Stimulated activated CD4-positive, alpha-beta T cell treated with anti-CD3 and anti-CD28 coated beads, Interleukin-1b, Interleukin-23, amount 100 ng/mL, for 48 hours (primary cell): ENCODE measurements at places on chromosomes 4 and X.
A peak's percentile ranks its signal among the peaks of the same experiment; 100 is the strongest.

DNA sequence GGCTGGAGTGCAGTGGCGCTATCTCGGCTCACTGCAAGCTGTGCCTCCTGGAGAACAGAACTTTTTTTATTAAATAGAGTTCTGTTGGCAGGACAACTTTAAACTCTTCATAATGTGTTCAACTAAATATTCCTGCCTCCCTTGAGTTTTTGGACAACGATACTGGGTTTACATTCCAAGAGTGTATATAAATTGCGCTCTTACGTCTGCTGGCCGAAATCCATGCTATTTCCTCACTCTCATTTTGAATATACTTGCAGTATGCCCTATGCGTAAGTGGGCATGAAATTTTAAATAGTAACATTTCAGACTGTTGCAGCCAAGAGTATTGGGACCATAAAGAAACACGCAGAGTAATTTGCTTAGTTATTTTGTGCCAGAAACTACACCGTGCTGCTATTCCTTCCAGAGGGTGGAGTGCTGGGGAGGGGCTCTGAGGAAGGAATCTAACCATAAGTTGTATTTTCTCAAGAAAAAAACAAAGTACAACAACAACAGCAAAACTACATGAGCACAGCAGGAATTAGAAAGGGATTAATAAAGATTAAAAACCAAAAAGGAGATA is 480.0 kb downstream of the NLGN4X start:
- DNase-seq: no peak

DNA sequence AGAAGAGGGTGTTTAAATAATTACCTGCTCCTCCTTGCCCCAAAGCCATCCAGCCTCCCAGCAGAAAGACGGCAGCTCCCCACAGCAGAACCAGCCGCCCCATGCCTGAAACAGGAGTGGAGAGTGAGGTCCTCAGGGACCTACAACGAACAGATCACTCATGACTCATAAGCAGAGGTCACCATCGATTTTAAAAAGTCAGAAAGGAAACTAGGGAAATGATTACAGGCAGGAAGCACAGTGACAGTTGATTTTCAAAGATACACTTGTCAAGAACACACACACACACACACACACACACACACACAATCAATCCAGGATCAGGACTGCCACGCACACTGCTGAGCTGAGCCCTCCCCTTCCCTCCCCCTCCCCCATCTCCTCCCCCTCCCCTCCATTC is at the start of gene CRLF2:
Gene CRLF2 (minus strand): TSS at position 118 of the 400 bp plus-strand sequence. CDS start 15 bp downstream, at position 103.
- DNase-seq: peak; percentile 28

- no peak for DNase-seq
These were observed 15.8 kb upstream of the IL21 start for GRCh38 chr4:122636697-122637096.

DNA sequence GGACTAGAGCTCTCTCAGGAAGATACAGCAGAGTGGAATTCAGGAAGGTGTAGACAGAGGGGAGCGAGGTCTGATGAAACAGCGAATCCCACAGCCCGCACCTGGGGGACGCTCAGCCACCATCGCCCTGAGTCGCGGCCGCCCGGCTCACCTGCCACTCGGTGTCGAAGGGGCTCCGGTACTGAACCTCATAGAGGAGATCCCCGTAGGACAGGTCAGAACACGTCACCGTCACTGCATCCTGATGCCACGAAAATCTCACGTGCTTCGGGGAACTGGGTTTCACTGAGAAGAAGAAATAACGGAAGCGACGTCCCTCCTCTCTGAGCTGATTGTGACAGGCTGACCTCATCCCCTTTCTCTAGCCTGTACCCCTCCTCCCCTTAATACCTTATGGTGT is 10.2 kb downstream of the CRLF2 start:
- DNase-seq: no peak

- no peak for DNase-seq
These were observed 67.4 kb upstream of the SLC34A2 start for GRCh38 chr4:25588206-25588605.

DNA sequence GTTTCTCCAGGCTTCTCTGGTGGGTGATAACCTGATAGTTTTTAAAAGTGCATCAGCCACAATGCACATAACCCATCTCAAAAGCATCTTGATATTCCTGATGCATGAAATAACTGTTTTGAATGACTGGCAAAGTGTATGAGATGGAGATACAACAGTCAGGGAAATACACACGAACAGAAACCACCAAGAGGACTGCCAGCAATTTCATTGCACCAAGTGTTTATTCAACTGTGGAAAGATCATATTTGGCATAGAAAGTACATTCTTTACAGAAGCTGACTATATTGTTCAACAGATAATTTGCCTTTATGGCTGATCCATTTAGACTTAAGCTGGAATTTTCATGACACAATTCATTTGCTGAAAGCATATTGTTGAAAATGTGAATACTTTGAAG is 139.5 kb downstream of the SLIT2 start:
- DNase-seq: no peak

- no peak for DNase-seq
These were observed 597.9 kb downstream of the GBA3 start for GRCh38 chr4:23290656-23291055.

DNA sequence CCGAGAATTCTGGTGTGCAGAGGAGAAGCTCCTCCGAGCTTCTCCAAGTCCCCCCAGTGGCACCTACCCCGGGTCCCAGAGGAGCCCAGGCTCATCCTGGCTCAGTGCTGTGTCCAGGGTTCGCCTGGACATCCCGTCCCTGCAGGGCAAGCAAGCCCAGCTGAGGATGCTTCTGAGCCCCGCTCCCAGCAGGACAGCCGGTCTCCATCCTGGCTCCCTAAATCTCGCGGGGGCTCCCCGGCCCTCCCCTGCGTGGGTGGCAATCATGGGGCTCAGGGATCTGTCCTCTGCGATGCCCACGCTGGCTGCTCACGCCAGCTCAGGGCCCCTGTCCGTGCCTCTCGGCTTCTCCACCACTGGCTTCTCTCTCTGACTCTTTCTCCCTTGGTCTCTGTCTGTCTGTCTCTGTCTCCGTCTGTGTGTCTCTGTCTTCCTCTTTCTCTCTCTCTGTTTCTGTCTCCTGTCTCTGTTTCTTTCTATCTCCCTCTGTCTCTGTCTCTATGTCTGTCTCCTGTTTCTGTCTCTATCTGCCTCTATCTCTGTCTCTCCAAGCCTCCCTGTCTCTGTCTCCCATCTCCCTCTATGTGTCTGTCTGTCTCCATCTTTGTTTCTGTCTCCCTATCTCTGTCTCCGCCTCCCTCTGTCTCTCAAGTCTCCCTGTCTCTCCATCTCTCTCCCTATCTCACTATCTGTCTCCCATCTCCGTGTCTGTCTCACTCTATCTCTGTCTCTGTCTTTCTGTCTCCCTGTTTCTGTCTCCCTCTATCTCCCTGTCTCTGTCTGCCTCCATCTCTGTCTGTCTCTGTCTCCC is 27.8 kb upstream of the SLC25A6 start:
- DNase-seq: no peak

GRCh38 chrX:4655743-4656142 is 942.3 kb upstream of the PRKX start:
- DNase-seq: no peak

GRCh38 chrX:125444659-125445058 is 125.0 kb downstream of the TEX13C start:
- no peak for DNase-seq

GRCh38 chr4:24877868-24878635 is 34.8 kb downstream of the CCDC149 start:
- no peak for DNase-seq

DNA sequence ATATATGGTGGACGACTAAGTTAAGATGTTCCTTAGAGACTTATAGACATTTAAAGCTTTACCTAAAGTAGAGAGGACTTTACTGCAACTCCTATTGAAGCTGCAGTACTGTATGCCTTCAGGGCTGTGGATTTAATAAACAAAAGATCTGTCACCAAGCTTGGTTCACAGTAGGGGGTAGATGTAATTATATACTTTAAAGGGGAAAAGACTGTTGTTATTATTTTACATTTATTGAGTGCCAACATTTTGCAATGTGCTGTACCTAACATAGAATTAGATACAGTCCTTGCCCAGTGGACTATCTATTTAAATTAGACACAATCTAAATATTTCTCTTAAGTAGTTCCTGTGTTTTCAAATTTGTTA is 67.2 kb downstream of the SLIT2 start:
- DNase-seq: no peak

- no peak for DNase-seq
These were observed 66.8 kb upstream of the SH3RF1 start for GRCh38 chr4:169337510-169337909.

DNA sequence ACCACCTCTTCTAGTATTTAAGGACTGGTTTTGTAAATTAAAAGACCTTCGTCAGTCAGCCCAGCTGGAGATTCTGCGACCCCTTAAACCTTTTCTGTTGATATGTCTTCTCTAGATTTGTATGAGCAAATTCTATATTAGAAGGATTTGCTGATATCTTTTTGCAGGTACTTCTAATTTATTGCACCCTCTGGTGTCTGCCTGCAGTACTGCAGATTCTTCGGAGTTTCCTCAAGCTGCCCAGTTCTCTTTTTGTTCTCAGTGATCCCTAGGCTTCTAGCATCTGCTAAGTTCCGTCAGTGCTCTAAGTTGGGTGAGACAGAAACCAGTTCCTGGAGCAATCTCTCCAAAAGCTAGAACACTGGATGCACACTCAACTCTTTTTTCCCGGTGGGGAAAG is 545.2 kb downstream of the C4orf33 start:
- DNase-seq: peak; percentile 22

GRCh38 chrX:43003939-43004338 is 226.0 kb upstream of the PPP1R2C start:
- DNase-seq: no peak

GRCh38 chrX:137748827-137749226 is 182.9 kb downstream of the ZIC3 start:
- no peak for DNase-seq

DNA sequence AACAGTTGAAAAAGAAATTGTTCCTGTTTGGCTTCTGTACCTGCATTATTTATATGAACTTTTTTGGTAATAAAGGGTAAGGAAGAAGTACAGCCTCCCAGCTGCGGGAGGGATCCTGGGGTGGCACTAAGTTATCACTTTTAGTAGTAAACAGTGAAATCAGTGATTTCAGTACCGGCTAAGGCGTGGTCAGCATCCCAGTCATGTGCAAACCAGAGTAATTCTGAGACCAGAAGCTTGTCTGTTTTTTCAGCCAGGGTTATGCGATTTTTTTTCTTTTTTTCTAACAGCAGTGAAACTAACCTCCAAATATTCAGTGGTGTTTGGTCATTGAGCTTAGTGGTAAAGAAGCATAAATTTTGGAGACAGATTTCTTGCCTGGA is 3.3 kb downstream of the EGF start:
- peak; percentile 16 for DNase-seq

GRCh38 chr4:163415668-163416067 is 57.9 kb downstream of the TKTL2 start:
- DNase-seq: no peak

- DNase-seq: no peak
These were observed 29.5 kb downstream of the MAGEB17 start for GRCh38 chrX:16196829-16197228.

DNA sequence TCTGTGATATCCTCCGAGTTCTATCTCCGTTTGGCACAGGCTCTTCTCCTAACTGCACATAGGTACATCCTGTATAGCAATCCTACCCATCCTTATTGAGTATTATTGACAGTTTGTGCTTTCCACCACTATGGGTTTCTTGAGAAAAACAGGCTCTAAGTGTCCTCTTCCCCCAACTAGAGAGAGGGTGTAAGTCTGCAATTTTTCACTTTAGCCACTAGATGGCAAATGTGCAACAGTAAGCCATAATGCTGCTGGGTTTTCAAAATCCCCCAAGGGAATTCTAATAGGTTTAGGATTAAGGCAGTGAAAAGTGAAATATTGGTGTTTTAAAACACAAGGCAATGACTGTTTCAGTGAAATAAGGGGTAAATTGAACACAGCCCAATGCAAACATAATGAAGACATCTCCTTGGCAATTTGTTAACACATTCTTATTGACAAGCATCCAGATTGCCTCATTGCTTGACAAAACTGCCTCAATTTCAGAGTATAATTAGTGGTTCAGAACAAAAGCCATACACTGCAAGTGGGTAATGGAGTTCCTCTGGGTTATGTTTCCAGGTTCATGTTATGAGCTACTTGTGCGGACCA is 239.0 kb upstream of the HTR2C start:
- no peak for DNase-seq

DNA sequence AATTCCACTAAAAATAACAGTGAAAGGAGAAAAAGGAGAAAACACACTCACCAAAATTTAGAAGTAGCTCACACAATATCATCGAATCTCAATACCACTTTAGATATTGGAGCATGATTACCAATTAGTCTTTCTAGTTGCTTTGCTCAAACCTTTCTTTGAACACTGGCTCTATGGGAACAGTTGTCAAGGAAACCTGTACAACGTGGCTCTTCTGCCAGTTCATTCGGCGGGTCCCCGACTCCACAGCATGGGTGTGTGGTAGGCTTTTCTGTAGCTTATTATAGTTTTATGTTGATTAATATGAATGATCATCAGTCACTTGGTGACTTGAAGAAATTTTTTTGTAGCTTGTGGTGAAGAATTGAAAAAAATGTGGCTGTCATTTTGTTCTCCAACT is 50.2 kb upstream of the TMEM150C start:
- no peak for DNase-seq

DNA sequence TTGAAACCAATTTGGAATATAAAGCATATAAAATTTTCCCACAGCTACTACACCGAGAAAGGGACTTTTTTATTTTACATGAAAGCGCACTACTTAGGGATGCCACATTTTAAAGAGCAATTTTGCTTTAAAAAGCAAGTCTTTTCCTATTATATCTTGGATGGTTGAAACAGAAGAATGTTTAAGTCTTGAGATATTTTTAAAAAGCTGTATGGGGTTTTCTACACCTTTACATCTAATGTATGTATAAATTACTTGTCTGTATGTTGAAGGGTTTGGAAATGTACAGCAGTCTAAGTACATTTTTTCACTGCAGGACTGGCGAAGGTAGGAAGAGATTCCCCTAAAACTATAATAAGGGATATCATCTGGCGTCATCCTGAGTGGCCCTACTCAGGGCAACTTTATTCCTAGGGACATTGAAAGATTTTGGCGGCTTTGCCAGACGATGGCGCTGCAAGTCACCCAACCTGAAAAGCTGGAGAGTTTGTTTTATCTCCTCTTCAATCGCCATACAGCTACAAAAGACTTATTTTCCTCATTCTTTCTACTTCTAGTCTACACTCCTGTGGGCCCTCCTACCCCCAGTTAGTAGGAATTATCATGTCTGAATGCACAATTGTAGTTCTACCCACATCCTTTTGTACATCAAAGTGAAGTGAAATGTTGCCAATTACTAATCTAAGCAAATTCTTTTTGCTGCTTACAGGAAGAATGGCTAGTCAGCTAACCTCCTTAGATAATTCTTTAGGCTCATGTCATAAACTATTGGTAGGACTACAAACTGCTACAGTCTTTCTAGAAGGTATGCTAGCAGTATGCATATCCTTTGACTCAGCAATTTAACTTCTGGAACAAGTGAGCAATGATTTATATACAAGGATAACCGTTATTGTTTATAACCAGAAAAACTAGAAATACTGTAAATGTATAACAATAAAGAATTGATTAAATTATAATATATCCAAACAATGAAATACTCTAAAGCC is 782 bp upstream of the NEK1 start:
- DNase-seq: peak; percentile 60

DNA sequence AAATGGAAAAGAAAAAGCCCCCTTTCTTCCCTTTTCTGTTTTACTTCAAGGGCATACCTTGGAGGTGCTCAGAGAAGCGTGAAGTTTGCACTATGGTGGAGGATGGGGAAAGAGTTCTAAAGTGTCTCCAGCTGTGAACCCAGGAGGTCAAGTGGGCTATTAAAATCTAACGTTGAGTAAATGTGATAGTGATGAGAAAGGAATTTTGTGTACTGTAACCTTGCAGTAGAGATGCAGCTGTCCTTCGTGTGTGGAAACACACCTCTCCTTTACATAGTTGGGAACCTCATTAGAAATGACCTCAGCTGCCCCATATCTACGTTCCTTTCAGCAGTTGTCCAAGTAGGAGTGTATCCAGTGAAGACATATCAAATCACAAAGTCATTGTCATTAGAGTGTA is 26.5 kb downstream of the ADH5 start:
- no peak for DNase-seq
